ENCODE measurements at places on chromosomes 2 and 18.
A peak's percentile ranks its signal among the peaks of the same experiment; 100 is the strongest.

DNA sequence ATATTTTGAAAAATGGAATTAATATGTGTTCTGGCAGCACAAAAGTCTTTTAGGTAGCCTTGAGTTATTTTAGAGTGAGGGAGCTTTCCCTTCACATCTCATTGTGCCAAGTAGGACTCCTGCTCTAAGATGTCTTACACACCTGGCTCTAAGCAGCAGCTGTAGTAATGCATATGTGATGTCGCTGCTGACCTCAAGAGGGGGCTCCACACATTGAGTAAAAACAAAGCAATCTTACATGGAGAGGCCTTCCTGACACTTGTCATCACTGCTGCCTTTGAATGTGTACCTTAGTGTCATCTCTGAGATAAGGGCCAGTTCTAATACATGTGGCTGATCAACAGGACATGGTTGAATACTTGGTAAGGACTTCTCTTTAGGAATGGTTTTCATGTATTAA lies 75.8 kb downstream of the ACTR3 start:
- peak; percentile 65 for DNase-seq

DNA sequence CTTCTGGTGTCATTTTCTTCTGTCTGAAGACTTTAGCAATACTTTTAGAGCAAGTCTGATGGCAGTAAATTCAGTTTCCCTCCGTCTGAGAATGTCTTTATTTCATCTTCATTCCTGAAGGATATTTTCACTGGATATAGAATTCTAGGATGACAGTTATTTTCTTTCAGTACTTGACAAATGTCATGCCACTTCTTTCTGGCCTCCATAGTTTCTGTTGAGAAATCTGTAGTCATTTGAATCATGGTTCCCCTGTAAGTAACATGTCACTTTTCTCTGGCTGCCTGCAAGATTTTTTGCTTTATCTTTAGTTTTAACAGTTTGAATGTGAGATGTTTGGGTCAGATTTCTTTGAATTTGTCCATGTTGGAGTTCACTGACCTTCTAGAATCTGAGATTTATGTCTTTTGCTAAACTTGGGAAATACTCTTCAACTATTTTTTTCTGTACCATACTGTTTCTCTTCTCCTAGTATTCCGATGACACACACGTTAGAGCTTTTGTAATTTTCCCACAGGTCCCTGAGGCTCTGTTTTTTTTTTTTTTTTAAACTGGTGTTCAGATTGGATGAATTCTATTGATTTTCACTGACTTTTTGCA lies 30.2 kb downstream of the RMND5A start:
- DNase-seq = no peak

- peak; percentile 66 for DNase-seq
Measured at GRCh38 chr2:98893911-98894321, 42.1 kb downstream of the CRACDL start.

GRCh38 chr18:47917923-47918610 lies 12.4 kb downstream of the SMAD2 start:
- DNase-seq = no peak

- peak; percentile 84 for DNase-seq
Measured at GRCh38 chr2:58428096-58429013, 187.2 kb upstream of the FANCL start.

- no peak for DNase-seq
Measured at GRCh38 chr2:84925336-84925723, 19.9 kb downstream of the TMSB10 start.

DNA sequence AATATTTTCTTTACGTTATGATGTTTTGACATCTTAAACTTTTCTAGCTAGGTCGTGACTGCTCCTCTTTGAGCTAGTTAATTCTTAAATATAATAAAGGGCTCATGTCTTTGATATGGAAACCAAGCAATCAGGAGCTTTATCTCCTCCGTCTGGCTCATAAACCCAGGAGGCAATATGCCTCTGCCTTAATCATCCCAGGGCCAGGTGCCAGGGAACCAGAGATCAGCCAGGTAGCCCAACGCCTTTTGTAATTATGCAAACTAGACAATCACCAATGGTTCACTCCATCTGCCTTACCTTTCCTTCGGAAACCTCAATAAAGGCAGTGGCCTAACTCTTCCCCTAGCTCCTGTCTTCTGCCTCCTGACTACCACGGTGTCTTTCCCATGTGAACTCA lies 213.7 kb downstream of the KCNJ3 start:
- DNase-seq = no peak

GRCh38 chr2:11683476-11683875 lies 13.5 kb upstream of the NTSR2 start:
- DNase-seq = no peak

GRCh38 chr2:74816540-74817303 lies 17.2 kb upstream of the HK2 start:
- no peak for DNase-seq

GRCh38 chr2:219158586-219158985 lies 2.0 kb downstream of the NHEJ1 start:
- DNase-seq = no peak

DNA sequence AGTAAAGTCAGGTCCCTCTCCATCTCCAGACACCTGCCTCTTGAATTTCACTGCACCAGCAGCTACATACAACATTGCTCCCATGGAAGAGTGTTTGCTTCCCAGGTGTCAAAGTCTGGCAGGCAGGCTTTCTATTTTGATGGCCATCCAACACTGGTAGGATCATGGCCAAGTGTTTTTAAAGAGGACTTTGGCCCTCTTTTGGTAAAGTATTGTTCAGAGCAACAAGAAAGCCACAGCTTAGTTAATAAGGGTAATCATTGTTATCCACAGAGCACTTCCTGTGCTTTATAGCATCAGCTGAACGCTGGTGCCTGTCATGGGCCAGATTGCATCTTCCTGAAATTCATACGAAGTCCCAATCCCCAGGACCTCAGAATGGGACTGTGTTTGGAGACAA lies 133.2 kb downstream of the NCK2 start:
- no peak for DNase-seq

DNA sequence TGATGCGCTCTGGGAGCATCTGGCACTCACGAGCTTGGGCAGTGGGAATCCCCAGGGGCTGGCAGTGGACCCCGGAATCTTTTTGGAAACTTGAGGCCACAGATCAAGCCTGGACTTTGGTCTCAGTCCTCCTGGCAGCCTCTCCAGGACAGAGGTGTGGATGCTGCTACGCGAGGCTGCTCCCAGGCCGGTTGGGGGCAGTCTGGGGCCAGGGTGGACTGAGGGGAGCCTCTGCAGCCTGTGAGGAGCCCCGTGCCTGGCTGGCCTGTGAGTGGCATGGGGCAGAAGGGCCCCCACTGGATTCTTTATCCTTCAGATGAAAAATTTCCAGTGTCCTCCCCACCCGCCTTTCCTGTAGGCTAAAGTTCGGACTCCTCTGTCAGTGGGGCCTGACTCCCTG lies 12.7 kb upstream of the DES start:
- no peak for DNase-seq

- DNase-seq = no peak
Measured at GRCh38 chr2:129237966-129238725, 741.3 kb upstream of the RAB6C start.

GRCh38 chr2:128198656-128199055 lies 107.7 kb downstream of the UGGT1 start:
- DNase-seq = no peak

GRCh38 chr2:61833971-61834370 lies 19.9 kb downstream of the FAM161A start:
- DNase-seq = no peak

DNA sequence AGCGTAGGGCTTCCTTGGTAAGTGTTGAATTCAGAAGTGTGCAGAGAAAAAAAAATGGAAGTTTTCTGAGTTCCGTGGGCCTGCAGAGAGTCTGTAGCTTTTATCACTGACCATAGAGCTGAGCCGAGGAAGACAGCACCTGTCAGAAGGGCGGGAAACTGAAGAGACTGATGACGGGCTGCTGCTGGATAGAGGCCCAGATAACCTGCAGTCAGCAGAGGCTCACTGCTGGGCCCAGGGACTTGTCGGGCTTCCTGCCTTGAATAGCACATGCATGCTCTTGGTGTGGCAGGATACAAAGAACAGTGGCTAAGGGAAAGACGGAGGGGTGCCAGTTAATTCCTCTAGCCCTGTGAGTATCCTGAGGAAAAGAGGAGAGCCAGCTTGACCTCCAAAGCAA lies 166.4 kb downstream of the MGAT5 start:
- no peak for DNase-seq

DNA sequence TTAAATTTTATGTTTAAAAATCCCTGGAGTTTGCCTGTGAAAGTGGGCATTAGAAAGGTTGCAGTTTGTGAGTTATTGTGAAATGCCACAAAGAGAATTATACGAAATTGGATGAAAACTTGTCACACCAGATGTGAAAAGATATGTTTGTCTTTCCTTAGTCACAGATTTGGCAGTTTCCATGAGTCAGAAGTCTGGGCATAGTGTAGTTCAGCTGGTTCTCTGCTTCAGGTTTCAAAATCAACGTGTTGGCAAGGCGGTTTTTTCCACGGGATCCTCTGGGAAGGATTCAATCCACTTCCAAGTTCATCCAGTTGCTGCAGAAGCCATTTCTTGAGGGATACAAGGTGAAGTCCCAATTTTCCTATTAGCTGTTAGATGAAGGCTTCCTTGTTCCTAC lies 658.0 kb upstream of the CDH2 start:
- DNase-seq = no peak

GRCh38 chr2:63435070-63435469 lies 153.2 kb downstream of the WDPCP start:
- DNase-seq = no peak

GRCh38 chr2:207422380-207422779 lies 107.4 kb upstream of the CREB1 start:
- no peak for DNase-seq

- DNase-seq = no peak
Measured at GRCh38 chr2:12776521-12776961, 59.8 kb downstream of the TRIB2 start.

DNA sequence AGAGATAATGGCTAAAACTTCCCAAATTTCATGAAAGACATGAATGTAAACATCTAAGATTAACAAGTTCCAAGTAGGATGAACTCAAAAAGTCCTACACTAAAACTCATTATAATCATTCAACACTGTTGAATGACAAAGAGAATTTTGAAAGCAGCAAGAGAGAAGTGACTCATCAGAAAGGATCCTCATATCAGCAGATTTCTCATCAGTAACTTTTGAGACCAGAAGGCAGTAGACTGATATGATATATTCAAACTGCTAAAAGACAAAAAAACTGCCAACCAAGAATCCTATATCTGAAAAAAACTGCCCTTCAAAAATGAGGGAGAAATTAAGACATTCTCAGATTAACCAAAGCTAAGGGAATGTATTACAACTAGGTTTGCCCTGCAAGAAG lies 130.6 kb upstream of the OTX1 start:
- no peak for DNase-seq

DNA sequence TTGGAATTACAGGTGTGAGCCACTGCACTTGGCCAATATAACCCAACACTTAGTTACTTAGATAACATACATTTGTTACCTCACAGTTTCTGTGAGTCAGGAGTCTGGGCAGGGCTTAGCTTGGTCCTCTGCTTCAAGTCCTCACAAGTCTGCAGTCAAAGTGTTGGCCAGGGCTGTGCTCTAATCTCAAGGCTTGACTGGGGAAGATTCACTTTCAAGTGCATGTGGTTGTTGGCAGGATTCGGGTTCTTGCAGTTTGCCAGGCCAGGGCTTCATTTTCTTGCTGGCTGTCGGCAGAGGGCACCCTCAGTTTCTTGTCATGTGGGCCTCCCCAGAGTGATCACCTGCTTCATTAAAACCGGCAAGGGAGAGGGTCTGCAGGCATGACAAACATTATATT lies 103.7 kb downstream of the SLC4A3 start:
- DNase-seq = no peak

DNA sequence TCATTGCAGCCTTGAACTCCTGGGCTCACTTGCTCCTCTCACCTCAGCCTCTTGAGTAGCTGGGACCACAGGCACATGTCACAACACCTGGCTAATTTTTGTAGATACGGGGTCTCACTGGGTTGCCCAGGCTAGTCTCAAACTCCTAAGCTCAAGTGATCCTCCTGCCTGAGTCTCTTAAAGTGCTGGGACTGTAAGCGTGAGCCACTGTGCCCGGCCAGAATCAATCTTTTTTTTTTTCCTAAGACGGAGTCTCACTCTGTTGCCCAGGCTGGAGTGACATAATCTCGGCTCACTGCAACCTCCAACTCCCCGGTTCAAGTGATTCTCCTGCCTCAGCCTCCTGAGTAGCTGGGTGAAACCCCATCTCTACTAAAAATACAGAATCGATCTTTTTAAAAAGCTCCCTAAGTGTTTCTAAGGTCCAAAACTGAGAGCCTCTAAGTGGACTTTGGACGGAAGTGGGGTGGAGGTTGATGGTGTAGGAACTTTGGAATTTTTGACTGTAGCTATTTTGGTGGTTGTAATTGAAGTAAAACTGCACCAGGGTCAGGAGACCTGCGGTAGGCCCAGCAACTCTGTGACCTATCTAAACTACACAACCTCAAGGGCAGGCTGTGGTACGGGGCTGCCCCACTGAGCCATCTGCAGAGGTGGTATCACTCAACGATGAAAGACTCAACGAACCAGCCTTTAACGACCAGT lies 82.9 kb downstream of the POLR1A start:
- DNase-seq = no peak

DNA sequence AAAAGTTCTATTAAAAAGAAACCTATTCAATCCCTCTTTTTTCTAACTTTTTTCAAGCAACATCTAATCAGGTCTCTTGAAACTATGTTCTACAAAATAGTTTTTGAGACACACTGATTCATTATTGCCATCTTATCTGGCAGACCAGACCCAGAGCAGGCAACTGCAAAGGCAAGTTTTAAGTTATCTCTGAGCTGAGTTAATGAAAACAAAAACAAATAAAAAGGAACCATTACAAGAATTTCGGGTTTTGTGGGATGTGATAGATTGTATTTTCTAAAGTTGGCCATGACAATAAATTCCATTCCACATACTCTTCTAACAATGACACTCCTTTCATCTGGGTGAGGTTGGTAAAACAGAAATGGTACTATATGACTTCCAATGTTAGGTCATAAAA lies 15.2 kb upstream of the TWSG1 start:
- DNase-seq = no peak

- DNase-seq = no peak
Measured at GRCh38 chr2:149832324-149832723, 244.7 kb upstream of the MMADHC start.

Measured in brain (organoid and tissue), 16 donors.